ENCODE measurements at places on chromosomes 6 and 20. TPM values are rescaled to one million over a fixed set of nuclear protein-coding genes. Genes with fewer than 3 reads are reported as not detected.

GRCh38 chr6:1082285-1082935 is 229.5 kb upstream of the FOXQ1 start:
- no peaks in the 10 kb centered on the region for H3K36me3 ChIP-seq
- no peak overlapping the region for H3K4me3 ChIP-seq
- H3K27ac ChIP-seq: no peak overlapping the region
- no peaks in the 10 kb centered on the region for H3K27me3 ChIP-seq
- no peaks in the 10 kb centered on the region for H3K4me1 ChIP-seq

DNA sequence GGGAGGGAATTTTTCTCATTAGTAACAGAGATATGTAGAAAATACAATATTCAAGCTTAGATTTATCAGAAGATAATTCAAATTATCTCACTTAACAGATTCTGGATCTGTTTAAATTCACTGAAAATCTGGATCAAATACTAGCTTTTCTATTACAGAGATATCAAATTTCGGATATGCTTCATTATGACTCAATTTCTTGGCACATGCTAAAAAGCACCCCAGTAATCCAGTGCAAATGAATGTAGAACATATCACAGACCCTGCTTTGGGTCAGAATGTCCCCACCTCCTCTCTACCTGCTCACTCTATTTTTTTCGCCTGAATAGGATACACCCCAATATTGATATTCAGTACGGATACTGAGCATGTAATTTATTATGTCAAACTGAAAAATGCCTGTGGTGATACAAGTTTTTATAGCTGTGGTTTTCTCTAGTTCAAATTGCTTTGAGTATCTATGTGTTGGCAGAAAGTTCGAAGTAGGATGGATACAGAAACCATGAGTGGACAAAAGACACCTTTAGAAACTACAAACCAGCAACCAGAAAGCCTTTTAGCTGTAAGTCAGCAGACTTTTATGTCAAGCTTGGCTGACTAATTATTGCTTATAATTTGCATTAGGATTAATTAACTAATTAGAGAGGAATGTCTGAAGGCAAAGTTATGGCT is 290.0 kb downstream of the TFAP2B start:
- no peaks in the 10 kb centered on the region for H3K27me3 ChIP-seq
- H3K36me3 ChIP-seq: no peaks in the 10 kb centered on the region
- no peak overlapping the region for H3K4me3 ChIP-seq
- no peak for DNase-seq

GRCh38 chr6:158517581-158517980 is 42.3 kb upstream of the TMEM181 start:
- no peak overlapping the region for H3K4me3 ChIP-seq
- H3K27me3 ChIP-seq: peaks cover 22% of the 10 kb centered on the region
- no peaks in the 10 kb centered on the region for H3K36me3 ChIP-seq
- DNase-seq: no peak
- H3K4me1 ChIP-seq: no peaks in the 10 kb centered on the region
- H3K27ac ChIP-seq: no peak overlapping the region

- no peak overlapping the region for H3K27ac ChIP-seq
- DNase-seq: no peak
- H3K36me3 ChIP-seq: no peaks in the 10 kb centered on the region
- H3K4me1 ChIP-seq: no peaks in the 10 kb centered on the region
- no peaks in the 10 kb centered on the region for H3K27me3 ChIP-seq
- H3K4me3 ChIP-seq: no peak overlapping the region
These were observed 155.5 kb downstream of the LINC00237 start for GRCh38 chr20:20950620-20951019.

DNA sequence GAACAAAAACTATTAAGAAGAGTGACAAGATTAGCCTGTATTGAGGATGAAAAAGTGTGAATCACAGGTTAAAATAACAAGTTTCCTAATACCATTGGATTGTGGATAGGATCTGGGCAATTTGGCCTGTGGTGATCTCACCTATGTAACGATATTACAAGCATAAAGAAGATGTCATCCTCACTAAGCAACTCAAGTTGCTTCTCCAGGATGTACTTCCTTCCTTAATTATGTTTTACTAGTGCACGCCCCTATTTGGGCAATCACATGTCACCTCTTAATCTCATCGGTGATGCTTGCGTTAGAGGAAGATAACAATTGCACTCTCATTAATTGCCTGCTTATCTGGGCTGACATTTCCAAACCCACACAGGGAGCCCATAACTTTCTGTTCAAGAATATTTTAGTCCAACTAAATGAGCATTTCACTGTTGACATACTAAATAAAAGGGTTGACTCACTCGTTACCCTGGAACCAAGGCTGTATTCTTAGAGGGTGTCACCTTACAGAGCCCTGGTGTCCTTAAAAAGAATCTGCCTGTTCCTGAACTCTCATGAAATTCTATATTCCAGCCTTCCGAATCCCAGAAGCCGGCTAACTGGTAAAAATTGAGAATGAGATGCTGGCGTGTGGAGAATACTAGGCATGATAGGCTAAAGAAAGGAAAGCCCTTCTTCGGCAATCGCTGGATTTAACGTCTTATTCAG is 88.2 kb upstream of the ATXN1 start:
- no peaks in the 10 kb centered on the region for H3K36me3 ChIP-seq
- peak overlapping the region; percentile 33 for H3K4me3 ChIP-seq
- H3K4me1 ChIP-seq: peaks cover 17% of the 10 kb centered on the region
- peak overlapping the region; percentile 84 for H3K27ac ChIP-seq
- peak; percentile 25 for DNase-seq

DNA sequence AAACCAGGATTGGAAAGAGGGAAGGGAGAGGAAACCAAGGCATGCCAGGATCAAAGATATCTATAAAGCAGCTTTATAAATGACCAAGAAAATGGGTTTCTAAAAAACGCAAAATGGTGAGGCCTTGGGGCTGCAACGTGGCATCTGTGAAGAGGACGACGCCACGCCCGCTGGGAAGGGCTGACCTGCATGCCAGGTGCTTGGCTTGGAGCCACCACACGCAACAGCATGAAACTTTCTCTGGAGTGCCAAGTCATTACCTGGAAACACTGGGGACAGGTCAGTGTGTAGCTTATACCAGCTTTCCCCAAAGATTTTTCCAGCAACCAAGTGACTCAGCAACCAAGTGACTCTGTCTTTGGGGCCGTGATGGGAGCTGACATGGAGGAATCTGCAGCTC is 82.5 kb downstream of the POPDC3 start:
- no peaks in the 10 kb centered on the region for H3K27me3 ChIP-seq
- peaks cover 26% of the 10 kb centered on the region for H3K36me3 ChIP-seq
- no peak for DNase-seq
- H3K4me3 ChIP-seq: no peak overlapping the region
- no peak overlapping the region for H3K27ac ChIP-seq

DNA sequence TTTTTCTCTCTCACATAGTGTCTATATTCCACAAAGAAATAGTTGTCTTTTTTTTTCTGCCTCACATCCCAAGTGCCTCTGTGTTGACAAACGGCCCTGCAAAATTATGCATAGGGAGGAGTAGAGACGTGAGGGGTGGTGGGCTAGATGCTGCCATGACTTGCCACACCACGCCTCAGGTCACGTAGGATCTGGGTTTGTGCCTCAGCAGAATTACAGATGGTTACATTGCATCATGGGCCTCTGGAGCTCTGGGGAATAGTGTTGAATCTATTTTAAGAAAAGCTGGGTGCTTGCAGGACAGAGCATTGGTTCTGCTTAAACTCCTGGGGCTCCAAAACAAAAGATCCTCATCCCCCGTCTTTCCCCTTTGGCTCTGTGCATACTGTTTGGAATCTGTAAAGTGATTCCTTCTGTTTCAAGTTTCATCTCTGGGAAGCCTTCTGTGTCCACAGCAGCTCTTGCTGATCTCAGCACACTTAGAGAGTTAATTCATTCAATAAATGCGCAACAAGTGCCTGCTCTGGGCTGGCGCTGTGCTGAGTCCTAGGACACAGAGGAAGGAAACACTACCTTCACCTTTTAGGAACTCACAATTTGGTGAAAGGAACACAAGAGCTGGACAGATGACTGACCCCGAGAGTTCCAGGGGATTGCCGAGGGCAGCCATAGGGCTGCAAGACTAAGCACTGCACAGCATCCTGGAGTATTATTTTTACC is 2.4 kb downstream of the FANCE start:
- peaks cover 40% of the 10 kb centered on the region for H3K4me1 ChIP-seq
- no peaks in the 10 kb centered on the region for H3K27me3 ChIP-seq
- peak overlapping the region; percentile 82 for H3K27ac ChIP-seq
- DNase-seq: peak; percentile 33
- H3K4me3 ChIP-seq: no peak overlapping the region

- H3K4me3 ChIP-seq: no peak overlapping the region
- no peaks in the 10 kb centered on the region for H3K27me3 ChIP-seq
- no peak for DNase-seq
These were observed 13.6 kb downstream of the BNIP5 start for GRCh38 chr6:36323062-36323461.

The BPIFB4 gene
- total RNA-seq: not detected

The ZKSCAN4 gene
- total RNA-seq: 0.82 TPM

The GPR6 gene
- not detected for total RNA-seq

The AIF1 gene
- total RNA-seq: 11.0 TPM

The KIZ gene
- total RNA-seq: 66.6 TPM

The SEL1L2 gene
- not detected for total RNA-seq

Data from gastrocnemius medialis (tissue), 4 donors.